ENCODE measurements at places on chromosomes 12 and 14.

DNA sequence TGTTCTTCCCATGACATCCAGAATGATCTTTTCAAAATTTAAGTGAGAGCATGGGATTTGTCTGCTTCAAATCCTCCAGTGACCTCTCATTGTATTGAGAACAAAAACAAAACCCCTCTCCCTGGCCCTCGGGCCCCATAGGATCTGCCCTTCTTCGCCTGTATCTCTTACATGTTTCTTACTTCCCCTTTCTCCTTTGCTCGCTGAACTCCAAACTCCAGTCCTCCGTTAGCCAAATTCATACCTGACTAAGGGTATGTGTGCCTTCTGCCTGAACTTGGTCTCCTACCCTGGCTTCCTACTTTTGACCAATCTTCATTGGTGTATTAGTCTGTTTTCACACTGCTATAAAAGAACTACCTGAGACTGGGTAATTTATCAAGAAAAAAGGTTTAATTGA, 13.2 kb upstream of the TSPAN11 start:
- DNase-seq = no peak
- H3K4me1 ChIP-seq = peaks cover 4% of the 10 kb centered on the region
- no peak overlapping the region for H3K27ac ChIP-seq
- no peaks in the 10 kb centered on the region for H3K36me3 ChIP-seq
- no peak overlapping the region for H3K4me3 ChIP-seq

DNA sequence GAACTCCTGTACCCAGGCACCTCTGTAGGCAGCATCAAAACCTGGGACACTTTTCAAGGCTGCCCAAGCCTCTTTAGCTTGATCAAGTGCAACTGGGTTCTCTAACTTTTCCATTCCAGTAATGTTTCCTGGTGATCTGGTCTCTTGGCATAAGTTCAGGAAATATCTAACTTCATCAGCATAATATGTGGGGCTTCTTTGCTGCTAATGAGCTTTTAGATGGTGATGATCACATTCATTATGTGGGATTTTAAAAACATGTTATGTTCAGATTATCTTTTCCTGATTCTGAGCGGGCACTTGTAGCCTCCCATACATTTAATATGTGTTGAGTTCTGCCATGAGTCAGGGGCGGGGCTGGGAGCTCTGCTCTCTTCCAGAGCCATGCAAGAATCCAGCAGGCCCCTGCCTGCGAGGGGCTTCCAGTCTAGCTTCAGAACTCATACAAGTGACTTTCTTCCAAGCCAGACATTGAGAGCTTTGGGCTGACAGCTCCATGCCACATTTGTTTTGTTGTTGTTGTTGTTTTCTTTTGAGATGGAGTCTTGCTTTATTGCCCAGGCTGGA, 39.5 kb upstream of the RIN3 start:
- no peaks in the 10 kb centered on the region for H3K27me3 ChIP-seq
- H3K27ac ChIP-seq = no peak overlapping the region
- H3K36me3 ChIP-seq = no peaks in the 10 kb centered on the region
- H3K4me3 ChIP-seq = no peak overlapping the region
- no peak for DNase-seq

DNA sequence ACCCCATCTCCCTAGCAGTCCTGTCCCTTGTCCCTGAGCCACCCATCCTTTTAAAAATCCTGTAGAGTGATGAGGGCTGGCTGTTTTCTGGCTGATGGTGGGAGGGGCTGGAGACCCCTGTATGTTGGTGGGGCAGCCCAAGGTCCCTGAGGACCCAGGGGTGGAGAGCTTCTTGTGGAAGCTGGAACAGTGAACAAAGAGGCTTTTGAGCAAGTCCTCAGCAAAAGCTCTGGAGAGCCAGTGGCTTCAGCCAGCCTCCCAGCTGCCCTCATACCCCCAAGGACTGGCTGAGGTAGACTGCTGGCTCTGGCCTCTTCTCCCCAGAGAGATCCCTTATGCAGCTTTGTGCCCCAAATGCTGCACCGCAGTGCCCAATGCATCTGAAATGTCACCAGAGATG, 29.2 kb upstream of the COL2A1 start:
- no peaks in the 10 kb centered on the region for H3K36me3 ChIP-seq
- no peaks in the 10 kb centered on the region for H3K27me3 ChIP-seq
- no peak overlapping the region for H3K4me3 ChIP-seq
- no peak overlapping the region for H3K27ac ChIP-seq
- H3K4me1 ChIP-seq = no peaks in the 10 kb centered on the region

GRCh38 chr14:64725879-64726584, 21.8 kb downstream of the PLEKHG3 start:
- H3K27me3 ChIP-seq = no peaks in the 10 kb centered on the region
- peak overlapping the region; percentile 6 for H3K27ac ChIP-seq
- peaks cover 29% of the 10 kb centered on the region for H3K4me1 ChIP-seq
- no peaks in the 10 kb centered on the region for H3K36me3 ChIP-seq
- H3K4me3 ChIP-seq = no peak overlapping the region
